ENCODE measurements at places on chromosomes 16 and 17. TPM values are rescaled to one million over a fixed set of nuclear protein-coding genes. Genes with fewer than 3 reads are reported as not detected.

The SPATA22 gene
- 1.5 TPM for total RNA-seq

GRCh38 chr17:39110435-39111136 lies 40.9 kb downstream of the PLXDC1 start:
- no peak for DNase-seq
- H3K27me3 ChIP-seq = no peaks in the 10 kb centered on the region
- H3K4me1 ChIP-seq = no peaks in the 10 kb centered on the region
- H3K36me3 ChIP-seq = no peaks in the 10 kb centered on the region

The G6PC1 gene
- 0.19 TPM for total RNA-seq

- peaks cover 1% of the 10 kb centered on the region for H3K27me3 ChIP-seq
- H3K27ac ChIP-seq = no peak overlapping the region
- DNase-seq = no peak
- H3K4me3 ChIP-seq = no peak overlapping the region
- no peaks in the 10 kb centered on the region for H3K36me3 ChIP-seq
Measured at GRCh38 chr16:52386694-52387093, 160.2 kb downstream of the TOX3 start.

DNA sequence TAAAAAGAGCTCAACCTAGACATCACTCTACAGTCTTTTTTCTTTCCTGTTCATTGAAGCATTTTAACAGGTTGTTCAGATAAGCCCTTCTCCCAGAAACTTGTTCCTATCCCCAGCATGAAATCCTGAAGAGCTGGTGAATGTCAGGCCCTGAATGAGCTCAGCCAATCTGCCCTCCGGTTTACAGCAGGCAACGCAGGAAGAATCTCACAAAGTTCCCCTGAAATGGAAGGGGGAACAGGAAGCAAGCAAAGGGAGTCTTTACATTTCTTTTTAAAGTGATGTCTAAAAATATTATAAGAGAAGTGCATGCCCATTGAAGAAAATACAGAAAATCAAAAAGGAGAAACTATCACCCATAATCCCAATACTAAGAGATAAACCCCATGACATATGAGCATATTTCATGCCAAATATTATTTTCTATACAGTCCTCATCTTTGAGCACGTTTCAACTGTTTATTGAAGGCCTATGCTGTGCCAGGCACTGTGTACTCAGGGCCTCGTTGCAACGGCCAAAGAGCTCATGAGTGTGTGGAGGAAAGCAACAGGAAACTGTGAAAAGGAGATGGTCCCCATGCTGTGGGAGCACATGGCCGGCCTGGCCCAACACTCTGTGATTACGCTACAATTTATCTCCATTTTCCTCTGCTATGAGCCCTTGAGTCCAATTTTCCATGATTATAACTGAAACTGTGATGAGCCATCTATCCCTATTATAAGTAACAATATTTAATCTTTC lies 5.7 kb downstream of the TK2 start:
- H3K36me3 ChIP-seq = no peaks in the 10 kb centered on the region
- H3K4me3 ChIP-seq = no peak overlapping the region
- no peaks in the 10 kb centered on the region for H3K27me3 ChIP-seq
- peaks cover 20% of the 10 kb centered on the region for H3K4me1 ChIP-seq

The PRSS33 gene
- not detected for total RNA-seq

GRCh38 chr16:82728901-82729300 lies 102.1 kb downstream of the CDH13 start:
- no peaks in the 10 kb centered on the region for H3K4me1 ChIP-seq
- DNase-seq = no peak
- H3K36me3 ChIP-seq = no peaks in the 10 kb centered on the region

GRCh38 chr17:70968302-70968701 lies 799.0 kb downstream of the KCNJ2 start:
- no peaks in the 10 kb centered on the region for H3K27me3 ChIP-seq
- no peak overlapping the region for H3K4me3 ChIP-seq
- H3K36me3 ChIP-seq = no peaks in the 10 kb centered on the region
- no peak overlapping the region for H3K27ac ChIP-seq
- no peaks in the 10 kb centered on the region for H3K4me1 ChIP-seq
- no peak for DNase-seq

DNA sequence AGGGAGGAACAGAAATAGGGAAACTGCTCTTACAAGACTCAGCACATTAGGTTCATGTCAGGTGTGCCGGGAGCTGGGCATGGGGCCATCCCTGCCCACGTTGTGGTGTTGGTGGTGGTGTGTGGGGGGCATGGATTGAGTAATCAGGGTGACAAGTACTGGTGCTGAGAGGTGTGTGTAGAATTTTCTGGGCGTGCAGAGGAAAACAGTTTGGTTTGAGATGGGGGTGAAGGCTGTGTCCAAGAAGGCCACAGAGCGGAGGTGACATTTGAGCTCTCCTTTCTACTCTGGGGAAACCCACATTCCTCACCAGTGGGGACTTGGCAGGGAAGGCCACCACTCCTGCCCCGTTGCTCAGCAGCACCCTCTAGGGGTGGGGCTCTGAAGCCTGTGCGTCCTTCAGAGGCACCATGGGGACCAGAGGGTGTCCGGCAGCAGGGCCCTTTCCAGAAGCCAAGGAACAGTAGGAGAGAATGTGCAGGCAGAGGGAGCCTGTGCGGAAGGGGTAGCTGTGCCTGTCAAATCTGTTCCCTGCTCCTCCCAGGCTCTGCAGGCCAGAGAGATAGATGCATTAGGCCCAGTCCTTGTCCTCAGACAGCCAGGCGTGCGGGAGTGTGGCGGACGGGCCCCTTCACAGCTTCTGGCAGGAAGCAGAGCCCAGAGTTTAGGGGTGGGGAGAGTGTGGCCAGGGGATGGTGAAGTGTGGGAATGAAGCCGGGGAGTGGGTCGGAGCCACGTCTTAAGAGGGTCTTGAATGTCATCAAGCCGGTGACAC lies 48.7 kb upstream of the GSE1 start:
- DNase-seq = peak; percentile 59
- no peaks in the 10 kb centered on the region for H3K4me1 ChIP-seq
- H3K36me3 ChIP-seq = no peaks in the 10 kb centered on the region

All from T-cell (primary cell).